ENCODE measurements at places on chromosomes 1 and 21. TPM values are rescaled to one million over a fixed set of nuclear protein-coding genes. Genes with fewer than 3 reads are reported as not detected.
A peak's percentile ranks its signal among the peaks of the same experiment; 100 is the strongest.

DNA sequence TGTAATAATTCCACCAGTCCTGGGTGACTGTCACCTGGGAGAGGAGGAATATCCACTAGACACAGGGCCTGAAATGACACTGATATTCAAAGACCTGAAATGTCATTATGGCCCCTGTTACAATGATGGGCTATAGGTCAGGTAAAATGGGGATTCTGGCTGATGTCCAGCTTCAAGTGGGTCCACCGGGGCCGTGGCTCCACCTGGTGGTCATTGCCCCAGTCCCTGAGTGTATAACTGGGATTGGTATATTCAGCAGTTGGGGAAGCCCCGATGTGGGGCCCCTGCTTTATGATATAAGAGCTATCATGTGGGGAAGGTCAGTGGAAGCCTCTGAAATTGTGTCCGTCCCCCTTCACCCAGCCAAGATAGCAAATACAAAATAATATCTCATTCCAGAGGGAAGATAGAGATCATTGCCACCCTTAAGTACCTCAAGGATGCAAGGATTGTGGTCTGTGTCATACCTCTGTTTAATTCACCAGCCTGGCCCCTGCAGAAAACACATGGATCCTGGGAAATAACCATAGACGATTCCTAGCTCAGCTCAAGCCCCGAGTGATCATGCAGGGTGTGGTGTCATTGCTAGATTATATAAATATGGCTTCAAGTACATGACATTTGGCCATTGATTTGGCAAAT is 19.4 kb downstream of the PLEKHO1 start:
- no peaks in the 10 kb centered on the region for H3K4me1 ChIP-seq
- H3K36me3 ChIP-seq = no peaks in the 10 kb centered on the region
- DNase-seq = peak; percentile 62
- no peaks in the 10 kb centered on the region for H3K27me3 ChIP-seq
- H3K4me3 ChIP-seq = no peak overlapping the region

The CRABP2 gene
- total RNA-seq = 0.71 TPM

The EIF4G3 gene
- total RNA-seq = 39.5 TPM

The ARHGEF16 gene
- 0.56 TPM for total RNA-seq

- no peaks in the 10 kb centered on the region for H3K4me1 ChIP-seq
- H3K27ac ChIP-seq = no peak overlapping the region
- peaks cover 7% of the 10 kb centered on the region for H3K27me3 ChIP-seq
- no peaks in the 10 kb centered on the region for H3K36me3 ChIP-seq
- peak overlapping the region; percentile 37 for H3K4me3 ChIP-seq
- no peak for DNase-seq
Measured at GRCh38 chr1:47593013-47593568, 155.2 kb downstream of the FOXD2 start.

GRCh38 chr1:106366627-106367319 is 689.7 kb upstream of the PRMT6 start:
- H3K4me1 ChIP-seq = no peaks in the 10 kb centered on the region
- no peak overlapping the region for H3K27ac ChIP-seq
- H3K36me3 ChIP-seq = no peaks in the 10 kb centered on the region

All from psoas muscle (tissue), 8 donors.